ENCODE measurements at places on chromosomes 1 and 21.

DNA sequence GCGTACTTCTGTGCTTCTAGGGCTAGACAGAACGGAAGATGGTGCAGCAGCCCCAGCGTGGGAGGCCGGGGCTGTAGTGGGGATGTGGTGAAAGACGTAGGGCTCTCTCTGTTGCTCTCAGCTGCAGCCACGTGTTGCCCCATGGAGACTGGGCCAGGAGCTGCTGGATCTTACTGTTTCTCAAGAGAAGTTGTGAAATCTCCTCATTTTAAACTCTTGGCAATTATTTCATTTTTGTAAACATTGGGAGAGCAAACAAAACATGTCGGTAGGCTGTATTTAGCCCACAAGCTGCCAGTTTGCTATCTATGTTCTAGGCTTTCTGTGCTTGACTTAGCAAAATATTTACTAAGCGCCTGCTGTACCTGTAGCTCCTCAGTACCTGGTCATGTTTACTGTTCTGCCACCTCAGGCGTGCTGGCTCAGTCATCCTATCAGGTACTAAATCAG lies 15.9 kb upstream of the ELOA start:
- DNase-seq: peak; percentile 83

GRCh38 chr1:78856096-78856495 lies 150.4 kb downstream of the ADGRL4 start:
- DNase-seq: no peak

DNA sequence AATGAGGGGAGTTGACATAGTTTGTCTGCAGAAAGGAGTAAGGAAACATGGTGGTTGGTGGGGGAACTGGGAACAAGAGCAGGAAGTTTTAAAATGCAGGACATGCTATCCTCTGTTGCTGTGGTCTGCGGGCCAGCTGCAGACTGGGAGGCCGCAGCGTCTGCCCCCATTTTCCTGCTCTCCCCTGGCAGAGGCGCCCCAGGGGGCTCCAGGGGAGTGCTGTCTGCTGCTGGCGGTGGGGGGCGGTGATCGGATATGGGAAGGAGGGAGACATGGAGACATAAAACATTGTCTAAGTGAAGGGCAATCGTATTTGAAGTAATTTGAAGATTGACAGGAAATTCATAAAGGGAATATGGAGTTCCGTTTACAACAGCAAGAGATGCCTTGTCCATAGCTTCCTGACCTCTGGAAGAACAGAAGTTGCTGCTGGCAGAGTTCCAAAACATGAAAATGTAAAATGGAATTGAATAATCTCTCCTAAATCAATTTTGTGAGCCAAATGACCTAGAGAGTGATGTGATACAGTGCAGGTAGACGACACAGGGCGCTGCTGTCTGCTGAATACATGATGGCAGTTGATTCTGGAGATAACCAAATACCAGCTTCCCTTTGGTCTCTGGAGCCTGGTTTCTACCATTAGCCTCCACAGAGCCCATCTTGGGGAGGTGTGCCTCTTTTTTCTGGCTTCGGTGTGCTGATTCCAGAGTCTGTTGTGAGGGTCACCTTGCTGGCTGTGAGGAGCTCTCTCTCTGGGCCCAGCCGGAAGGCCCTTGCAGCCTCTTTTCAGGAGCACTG lies 61.0 kb downstream of the PCBP3 start:
- no peak for DNase-seq

DNA sequence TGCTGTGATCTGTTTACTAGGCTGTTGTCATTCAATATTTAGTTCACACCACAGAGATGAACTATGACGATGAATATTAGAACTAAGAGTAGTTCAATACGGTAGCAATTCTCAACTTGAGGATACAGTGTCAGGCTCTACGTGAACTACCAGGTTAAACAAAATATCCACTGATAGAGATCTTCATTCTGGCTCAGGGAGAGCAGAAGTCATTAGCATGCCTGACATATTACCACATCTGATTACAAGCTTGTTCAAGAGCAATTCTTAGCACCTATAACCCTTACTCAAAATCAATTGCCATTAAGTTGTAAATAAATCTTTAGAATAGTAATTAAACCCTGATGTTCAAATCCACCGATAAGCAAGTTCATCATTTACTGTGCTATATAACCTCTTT lies 207.2 kb downstream of the CHRM3 start:
- DNase-seq: no peak
